ENCODE measurements at places on chromosomes 3 and 15.

- DNase-seq: no peak
Measured at GRCh38 chr3:61812517-61812916, 251.1 kb downstream of the PTPRG start.

DNA sequence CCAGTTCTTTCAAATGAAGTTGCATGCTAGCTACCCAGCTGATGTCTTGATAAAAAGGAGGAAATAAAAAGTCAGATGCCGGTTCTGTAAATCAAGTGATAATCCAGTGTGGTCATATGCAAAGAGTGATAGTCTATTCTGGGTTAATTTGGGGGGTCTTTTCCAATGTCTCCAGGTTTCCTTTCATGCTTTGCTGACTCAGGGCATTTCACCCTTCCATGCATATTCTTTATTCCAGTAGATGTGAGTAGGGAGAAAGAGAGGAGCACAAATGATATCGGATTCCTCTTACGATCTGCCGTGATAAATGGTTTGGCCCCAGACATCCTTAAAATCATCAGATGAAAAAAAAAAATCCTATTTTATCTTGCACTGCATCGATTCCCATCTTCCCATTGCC is 60.8 kb downstream of the ADAMTS9 start:
- no peak for DNase-seq

- no peak for DNase-seq
Measured at GRCh38 chr3:114711321-114711886, 417.6 kb downstream of the TIGIT start.

- DNase-seq: no peak
Measured at GRCh38 chr3:95333826-95334225, 1271.0 kb downstream of the NSUN3 start.

- DNase-seq: no peak
Measured at GRCh38 chr3:3531476-3531875, 267.8 kb upstream of the LRRN1 start.

- no peak for DNase-seq
Measured at GRCh38 chr15:77014132-77015081, 19.5 kb downstream of the PSTPIP1 start.

- DNase-seq: no peak
Measured at GRCh38 chr3:39410893-39411292, 4.4 kb downstream of the RPSA start.

- no peak for DNase-seq
Measured at GRCh38 chr3:54427941-54428871, 305.9 kb downstream of the CACNA2D3 start.

DNA sequence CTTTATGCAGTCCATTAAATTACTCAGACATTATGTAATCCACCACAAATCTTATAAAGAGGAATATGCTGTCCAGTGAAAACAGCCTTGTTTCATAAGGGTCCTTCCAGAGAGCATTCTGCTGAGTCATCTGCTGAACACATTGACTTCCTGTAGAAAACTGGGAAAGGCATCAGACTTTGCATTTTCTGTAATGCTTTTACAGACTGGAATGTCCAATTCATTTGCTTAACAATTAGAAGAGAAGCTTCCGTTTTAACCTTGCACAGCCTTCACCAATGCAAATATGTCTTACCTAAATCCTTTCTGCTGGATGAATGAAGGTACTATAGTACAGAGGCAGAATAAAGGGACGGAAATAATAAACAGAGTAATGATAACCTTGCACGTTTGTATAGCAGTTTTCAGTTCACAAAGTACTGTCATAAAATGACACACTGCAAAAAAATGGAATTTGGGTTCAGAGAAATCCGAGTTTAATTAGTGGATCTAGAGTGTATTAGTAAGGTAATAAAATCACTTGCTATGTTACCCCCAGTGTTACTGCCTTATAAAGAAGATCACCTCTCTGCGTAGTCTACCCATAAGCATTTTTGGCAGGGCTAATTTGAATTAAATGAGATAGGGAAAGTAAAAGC is 301.5 kb downstream of the PYDC2 start:
- no peak for DNase-seq

GRCh38 chr3:128806588-128806987 is 72.8 kb upstream of the ACAD9 start:
- DNase-seq: no peak

DNA sequence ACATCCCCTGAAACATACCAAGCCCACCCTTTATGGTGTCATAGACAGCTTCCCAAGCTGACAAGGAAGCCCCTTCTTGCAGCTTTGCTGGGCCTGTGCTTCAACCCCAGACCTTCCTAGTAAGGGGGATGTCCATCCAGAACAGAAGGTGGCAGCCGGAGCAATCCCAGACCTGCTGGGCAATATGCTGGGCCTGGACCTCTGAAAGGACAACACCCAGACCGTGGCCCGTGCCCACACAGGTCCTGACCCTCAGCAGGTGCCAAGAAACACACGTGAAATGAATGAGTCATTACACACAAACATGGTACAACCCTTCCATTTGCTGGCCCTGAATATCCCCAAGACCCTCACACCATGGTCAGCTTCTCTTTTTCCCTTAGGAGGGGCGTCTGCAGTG is 19.8 kb upstream of the VILL start:
- DNase-seq: no peak

DNA sequence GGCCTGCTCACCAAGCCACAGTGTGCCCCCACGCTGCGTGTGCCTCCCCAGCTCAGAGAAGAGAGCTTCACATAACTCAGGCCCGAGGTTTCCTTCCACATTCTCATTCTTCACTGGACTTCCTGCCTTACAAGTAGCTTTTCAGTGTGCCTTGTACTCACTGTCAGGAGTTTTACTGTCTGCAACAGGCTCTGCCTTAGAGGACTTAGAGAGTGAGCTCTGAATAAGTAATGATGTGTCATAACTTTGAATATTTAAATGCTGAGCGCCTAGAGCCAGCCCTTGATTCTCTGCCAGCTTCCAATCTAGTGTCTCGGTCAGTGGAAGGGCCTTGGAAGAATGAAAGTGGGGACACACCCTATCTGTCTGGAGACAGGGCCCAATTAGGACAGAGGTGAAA is 41.8 kb downstream of the ITGB5 start:
- DNase-seq: no peak

DNA sequence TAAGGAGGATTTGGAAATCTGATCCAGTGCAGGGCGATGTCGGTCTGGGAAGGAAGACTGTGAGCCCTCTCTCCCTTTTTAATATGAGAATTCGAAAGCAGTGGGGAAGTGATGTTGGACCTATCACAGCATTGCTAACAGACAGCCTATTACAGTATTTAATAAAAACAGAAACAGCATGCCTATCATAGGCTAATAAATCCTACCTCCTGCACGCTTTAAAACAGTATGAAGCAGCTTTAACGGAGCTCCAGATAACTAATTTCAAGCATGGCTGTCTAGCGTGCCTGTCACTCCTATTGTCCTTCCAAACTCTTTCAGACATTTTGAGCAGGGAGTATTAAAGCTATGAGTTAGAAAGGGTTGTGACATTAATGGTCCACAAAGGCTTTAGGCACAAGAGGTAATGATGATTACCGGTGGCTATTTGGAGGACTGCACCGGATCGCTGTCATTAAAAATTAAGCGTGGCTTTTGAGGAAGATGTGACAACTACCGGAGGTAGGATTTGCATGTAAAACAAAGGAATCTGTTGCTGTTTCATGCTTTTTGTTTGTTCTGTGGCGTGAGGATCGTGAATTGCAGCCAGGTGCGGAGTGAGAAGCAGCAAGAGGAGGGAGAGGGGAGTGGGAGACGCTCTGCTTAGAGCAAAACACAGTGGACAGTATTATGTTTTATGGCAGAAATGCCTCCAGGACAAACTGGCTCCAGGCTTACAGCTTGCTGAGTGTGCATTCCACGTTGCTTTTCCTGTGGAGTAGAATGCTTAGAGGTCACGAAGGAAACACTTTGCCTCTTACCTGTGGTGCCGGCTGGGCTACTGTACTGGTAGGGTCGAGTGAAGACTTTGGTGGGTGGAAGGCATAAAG is at the start of gene KCNMB2:
Gene KCNMB2, plus strand, starts transcription at position 226 of the 869 bp plus-strand sequence.
- DNase-seq: no peak

DNA sequence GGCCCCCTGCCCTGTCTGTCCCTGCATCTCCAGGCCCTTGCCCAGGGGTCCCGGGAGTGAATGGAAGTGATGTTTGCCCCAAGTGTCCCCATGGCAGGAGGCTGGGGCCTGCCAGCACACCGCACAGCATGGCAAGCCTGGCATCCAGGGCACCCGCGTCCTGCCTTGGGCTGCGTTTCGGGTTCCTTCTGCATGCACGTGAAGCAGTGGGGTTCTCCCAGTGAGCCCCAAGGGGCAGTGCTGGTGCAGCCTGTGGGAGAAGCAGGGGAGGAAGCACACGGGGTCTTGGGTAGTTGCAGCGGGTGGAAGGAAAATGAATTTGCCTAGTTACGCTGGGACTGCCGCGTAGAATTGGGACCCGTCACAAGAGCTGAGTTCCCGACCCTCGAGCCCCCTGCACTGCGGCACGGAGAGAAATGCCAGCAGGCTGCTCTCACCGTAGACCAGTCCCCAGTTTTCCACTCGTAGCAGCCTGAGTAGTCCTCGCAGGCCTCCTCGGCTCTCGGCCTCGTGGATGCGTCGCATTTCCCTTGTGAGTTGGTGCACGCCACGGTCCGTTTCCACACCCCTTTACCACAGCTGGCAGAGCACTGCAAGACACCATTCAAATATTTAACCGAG is 259.5 kb upstream of the LYSMD4 start:
- DNase-seq: no peak

DNA sequence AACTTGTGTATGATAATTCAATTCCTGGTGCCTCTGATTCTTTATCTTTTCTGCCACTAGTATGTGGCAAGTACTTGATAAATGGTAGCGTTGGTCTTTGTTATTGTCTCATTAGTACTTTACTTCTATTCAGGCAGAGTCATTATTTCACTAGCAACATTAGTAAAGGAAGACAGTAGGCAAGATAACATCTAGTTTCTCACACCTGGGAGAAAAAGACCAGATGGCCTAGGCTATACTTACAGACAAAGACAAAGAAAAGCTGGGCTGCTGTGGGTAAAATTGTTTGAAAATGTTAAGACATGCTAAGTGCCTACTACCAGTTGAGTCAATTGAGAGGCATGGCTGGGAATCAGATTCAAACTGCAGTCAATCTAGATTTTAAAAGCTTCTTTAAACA is 198.7 kb upstream of the CMC1 start:
- DNase-seq: no peak

DNA sequence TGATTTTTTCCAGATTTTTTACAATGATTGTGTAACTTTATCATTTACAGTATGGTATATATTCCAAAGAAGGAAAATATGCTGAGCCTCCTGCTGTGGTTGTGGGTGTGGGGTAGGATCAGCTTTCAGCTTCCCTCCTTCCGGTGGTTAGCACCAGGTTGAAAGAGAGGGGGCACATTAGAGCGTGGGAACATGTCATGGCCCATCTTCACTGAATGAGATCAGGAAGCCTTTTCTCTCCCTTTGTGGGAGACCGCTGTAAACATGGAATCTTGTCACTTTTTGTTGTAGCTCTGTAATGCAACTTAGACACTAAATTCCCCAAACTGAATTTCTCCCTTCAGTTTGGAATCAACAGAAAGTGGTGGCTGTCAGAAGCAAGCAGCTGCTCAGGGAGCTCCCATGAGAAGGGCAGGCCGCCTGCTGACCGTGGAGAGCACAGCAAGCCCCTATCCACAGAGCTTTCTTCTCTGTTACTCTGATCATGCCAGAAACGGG is 86.7 kb upstream of the LIMD1 start:
- DNase-seq: no peak

DNA sequence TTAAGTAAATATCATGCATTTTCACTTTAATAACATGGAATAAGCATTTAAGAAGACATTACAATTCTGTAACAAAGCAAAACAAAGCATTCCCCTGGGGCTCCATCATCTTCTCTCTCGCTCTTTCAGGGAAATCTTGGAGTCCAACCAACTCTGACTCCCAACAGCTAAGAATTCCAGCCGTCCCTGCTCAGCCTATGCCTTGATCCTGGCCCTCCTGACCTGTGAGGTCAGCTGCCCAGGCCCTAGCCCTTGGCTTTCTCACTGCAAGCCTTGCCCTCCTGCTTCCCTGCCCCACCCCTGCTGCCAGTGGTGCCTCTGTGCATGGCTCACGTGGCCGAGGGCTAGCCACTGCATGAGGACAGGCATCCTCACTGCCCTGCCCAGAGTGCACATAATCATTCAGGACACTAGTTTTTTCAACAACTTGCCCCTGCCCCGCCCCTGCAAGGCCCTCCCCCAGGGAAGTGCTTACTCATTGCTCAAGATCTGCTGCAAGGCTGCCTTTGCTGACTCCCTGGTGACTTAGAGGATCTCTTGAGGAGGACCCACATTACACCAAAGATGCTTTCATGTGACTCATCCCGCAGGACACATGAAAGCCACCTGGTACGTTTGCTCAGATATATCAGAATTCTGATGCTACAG is 37.6 kb downstream of the MTMR10 start:
- DNase-seq: no peak

DNA sequence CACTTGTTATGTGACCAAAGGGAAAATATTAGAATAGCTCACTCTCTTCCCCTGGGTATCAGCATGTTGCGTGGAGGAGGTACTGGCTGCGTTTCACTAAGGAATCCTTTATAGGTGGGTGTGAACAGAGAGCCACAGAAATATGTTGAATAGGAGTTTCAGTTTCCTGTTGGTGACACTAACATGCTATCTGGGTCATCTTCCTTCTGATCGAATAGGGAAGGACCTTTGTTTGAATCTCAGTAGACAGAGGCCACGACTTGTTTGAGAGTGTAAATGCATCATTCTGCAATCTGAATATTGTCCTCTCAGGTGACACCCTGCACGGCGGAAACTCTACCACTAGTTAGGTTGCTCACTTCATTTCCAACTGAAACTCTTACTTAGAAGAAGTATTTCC is 157.9 kb upstream of the SLC2A2 start:
- no peak for DNase-seq
